ENCODE measurements at places on chromosomes 4 and X. TPM values are rescaled to one million over a fixed set of nuclear protein-coding genes. Genes with fewer than 3 reads are reported as not detected.

ATOH1 gene
- polyA plus RNA-seq = not detected

SLC25A4 gene
- 790 TPM for polyA plus RNA-seq

SMIM10 gene
- polyA plus RNA-seq = 5.5 TPM

SERTM2 gene
- polyA plus RNA-seq = 11.9 TPM
